ENCODE measurements at places on chromosomes 16 and 17.

- no peak for DNase-seq
Measured at GRCh38 chr17:47292206-47292605, 31.5 kb upstream of the EFCAB13 start.

DNA sequence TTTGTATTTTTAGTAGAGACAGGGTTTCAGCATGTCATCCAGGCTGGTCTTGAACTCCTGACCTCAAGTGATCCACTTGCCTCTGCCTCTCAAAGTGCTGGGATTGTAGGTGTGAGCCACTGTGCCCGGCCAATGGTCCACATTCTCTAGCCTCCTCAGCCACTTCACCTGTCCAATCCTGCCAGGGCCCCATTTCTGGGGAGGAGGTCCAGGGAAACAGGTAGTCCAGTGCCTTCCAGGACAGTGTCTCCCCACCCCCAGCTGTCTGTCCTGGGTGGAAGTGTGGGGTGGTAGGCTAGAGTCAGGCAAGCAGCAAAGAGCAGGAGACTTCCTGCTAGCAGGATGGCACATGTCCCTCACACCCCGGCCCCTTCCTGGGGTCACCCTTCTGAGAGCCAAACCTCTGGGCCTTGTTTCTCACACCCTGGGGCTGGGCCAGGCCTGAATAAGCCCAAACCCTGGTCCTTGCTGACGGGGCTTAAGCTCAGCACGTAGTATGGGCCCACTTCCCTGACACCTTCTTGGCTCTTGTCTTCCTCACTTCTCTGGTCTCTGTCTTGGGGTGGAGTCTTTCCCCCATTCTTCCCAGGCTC is 5.0 kb downstream of the FHOD1 start:
- DNase-seq, result no peak

GRCh38 chr16:90031186-90031930 is 12.1 kb upstream of the DBNDD1 start:
- DNase-seq, result no peak

GRCh38 chr16:52446080-52446479 is 100.9 kb downstream of the TOX3 start:
- DNase-seq, result no peak

DNA sequence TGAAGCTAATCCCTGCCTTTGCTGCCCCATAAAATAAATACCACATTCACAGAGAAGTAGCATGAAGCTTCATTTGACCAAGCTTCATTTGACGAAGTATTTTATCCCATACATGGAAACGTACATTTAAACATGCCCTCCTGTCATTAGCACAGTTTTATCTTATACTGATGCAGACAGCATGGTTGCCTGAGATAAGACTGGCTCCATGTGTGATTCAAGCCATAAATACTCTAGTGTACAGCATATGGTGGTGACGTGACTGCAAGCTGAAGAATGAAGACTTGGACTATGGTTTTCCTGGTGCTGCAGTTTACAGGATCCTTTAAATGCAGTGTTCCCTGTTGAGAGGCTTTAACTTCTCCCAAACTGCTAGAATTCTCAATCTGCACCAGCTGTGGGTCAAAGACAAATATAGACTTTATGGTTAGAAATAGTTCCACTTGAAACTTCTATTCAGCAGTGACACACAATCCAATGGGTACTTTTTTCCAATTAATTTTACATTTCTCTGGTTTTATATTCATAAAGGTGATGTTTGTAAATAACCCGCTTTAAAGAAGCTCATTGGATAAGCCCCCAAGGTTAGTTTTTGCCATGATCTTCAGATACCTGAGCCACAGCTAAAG is 64.9 kb downstream of the CYB561 start:
- DNase-seq, result no peak

DNA sequence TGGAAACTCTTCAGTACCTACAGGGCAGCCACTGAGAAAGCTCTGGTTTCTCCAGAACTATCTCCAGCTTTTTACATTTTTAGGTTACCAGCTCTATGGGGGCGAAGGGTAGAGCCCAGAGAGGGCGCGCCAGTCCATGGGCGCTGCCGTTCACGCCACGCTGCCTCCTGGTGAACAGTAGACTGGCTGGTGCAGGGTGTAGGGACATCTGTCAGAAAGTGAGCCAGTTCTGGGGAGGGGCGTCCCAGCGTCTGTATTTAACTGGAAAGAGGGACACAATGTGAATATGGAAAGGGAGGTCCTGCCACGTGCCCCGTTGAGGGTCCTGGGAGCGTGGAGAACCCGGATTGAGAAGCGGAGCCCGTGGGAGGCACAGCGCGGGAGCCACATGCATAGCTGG is 16.4 kb upstream of the CLEC18A start:
- DNase-seq, result no peak

DNA sequence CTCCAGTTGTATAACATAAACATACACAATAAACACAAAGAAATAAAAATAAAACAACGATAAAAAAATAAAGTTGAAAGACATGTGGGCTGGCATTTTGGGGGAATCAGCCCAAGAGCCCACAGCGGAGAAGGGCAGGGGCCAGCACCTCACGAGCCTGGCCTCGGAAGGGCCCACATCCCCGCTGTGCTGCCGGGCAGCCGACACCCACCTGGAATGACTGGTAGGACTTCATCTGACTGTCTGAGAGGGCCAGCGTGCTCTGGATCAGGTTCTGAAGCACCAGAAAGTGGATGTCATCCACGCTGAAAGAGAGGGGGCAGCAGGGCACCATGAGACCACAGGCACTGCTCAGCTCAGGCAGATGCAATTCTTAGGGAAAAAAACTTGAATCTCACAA is 73.5 kb downstream of the GTF3C1 start:
- no peak for DNase-seq

GRCh38 chr17:563616-564015 is 151.0 kb downstream of the VPS53 start:
- no peak for DNase-seq

DNA sequence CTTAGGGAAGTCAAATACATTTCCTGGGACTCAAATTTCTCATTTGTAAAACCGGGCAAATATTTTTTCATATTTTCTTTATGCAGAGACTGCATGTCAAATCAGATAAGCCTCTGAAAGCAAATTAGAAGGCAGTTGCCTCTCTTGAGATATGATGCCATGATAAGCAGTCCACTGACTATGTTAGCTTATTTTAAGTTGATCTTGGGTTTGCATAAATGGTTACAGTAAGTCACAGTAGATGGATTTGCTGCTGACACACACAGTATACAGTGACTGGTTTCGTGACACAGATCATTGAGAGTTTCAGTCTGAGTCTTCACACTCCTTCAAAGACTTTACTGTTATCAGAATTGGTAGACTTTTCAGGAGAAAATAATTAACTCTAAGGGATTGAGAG is 927.6 kb upstream of the CDH8 start:
- no peak for DNase-seq

DNA sequence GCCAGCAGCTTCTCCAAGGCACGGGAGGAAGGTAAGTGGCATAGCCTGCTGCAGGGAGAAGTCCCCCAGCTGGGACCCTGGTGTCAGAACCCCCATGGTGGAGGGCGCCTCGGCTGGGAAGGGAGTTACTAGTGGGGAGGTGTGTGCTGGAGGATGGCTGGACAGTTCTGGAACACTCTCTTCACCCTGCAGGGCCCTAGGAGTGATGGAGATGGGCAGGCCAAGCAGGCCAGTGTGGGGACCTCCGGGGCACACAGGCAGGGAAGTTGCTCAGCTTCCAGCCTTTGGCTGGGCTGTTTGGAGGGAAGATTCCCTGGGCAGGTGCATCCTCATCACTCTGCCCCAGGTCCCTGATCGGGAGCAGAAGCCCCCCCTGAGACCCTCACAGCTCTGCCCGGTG is 696 bp downstream of the C17orf99 start:
- no peak for DNase-seq

GRCh38 chr17:39270923-39271322 is 45.2 kb upstream of the STAC2 start:
- DNase-seq, result peak; percentile 27

DNA sequence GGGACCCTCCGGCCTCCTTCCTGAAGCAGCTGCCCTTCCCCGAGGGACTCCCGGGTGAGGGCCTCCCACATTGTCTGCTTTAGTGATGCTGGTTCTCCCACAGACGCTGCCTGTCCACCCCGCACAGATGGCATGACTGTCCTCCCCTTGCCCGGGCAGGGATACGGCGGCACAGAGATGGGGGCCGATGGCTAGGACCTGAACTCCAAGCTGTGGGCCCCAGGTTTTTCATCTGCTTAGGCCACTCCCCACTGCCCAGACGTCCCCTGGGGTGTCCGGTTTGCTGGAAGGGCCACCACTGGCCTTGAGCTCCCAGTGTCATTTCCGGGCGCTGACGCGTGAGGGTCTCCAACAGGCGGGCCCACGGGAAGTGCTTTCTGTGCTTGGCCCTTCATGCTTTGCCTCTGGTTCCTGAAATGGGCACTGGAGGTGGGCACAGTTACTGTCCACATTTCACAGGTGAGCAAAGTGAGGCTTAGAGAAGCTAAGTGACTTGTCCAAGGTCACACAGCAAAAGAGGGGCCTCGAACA is 87.4 kb upstream of the CBX4 start:
- no peak for DNase-seq

GRCh38 chr17:57636985-57637665 is 108.0 kb downstream of the CCDC182 start:
- DNase-seq, result no peak

- DNase-seq, result no peak
Measured at GRCh38 chr17:28471531-28472342, 1.7 kb upstream of the SLC13A2 start.

GRCh38 chr17:58052945-58053715 is 30.1 kb upstream of the DYNLL2 start:
- DNase-seq, result no peak

GRCh38 chr16:82281544-82281943 is 111.5 kb upstream of the MPHOSPH6 start:
- DNase-seq, result no peak

DNA sequence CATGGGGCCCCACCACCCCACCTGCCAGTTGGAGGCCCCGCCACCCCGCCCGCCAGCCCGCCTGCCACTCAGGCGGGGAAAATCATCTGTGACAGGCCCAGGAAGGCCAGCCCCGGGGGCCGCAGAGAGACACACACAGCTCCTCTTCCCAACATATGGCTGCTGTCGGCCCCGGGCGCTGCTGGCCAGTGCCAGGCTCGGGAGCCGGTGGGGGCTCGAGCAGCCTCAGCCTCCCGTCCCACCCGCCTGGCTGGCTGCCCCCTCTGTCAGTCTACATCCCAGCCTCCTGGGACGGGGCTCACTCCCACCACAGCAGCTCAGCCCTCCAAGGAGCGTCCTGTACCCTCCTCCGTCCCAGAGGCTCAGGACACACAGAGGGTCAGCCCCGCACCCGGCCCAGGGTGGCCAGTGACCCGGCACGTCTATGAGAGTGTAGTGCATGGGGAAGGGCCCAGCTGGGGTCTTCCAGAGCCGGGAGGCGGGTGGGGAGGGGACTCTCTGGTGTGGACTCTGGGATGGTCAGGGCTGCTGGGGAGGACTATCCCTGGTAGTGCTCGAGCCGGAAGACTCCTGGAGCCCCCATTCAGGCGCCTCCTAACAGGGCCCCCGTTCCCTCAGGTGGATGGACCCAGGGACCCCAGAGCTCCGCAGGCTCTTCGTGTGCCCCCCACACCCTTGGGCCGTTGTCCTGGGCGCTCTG is 3.6 kb upstream of the PRR35 start:
- no peak for DNase-seq

DNA sequence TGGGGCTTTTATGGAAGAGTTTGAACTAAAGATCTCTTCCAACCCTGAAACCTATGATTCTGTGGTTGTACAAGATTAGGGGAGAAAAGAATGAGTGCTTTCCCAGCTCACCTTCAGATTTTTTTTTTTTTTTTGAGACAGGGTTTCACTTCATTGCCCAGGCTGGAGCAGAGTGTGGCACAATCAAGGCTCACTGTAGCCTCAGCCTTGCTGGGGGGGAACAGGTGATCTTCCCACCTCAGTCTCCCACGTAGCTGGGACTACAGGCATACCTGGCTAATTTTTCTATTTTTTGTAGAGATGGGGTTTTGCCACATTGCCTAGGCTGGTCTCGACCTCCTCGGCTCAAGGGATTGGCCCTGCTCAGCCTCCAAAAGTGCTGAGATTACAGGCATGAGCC is 21.8 kb upstream of the ITGB3 start:
- DNase-seq, result no peak

- no peak for DNase-seq
Measured at GRCh38 chr16:66899310-66899944, 19.1 kb downstream of the PDP2 start.

- no peak for DNase-seq
Measured at GRCh38 chr17:19302791-19303331, 59.7 kb downstream of the B9D1 start.

DNA sequence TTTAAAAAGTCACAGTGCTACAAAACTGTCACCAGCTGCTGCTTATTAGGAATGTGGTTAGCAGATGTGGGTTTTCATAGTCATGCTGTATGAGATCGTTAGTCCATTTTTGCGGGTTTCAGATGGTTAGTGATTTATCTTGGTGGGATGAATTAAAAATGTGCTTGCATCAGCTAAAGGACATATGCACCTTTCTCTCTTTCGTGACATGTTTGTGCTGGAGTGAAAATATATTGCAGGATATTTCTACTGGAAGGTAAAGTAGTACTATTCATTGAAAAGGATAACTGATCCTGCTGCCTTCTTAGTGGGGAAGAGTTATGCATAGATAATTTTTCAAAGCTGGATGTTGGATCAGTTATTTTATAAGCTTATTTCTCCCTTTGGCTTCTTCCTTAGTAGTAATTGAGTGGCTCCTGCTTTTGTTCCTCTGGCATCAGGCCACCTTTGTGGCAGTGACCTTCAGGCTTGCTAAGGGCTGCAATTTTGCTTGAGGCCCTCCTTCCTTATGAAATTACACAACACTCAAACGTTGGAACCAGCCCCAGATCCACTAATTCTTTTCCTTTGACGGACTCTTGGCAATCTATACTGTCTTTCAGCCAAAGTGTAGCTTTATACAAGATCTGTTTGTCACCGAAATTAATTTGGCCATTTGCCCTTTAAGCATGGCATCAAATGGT is 7.5 kb upstream of the SNTB2 start:
- no peak for DNase-seq

DNA sequence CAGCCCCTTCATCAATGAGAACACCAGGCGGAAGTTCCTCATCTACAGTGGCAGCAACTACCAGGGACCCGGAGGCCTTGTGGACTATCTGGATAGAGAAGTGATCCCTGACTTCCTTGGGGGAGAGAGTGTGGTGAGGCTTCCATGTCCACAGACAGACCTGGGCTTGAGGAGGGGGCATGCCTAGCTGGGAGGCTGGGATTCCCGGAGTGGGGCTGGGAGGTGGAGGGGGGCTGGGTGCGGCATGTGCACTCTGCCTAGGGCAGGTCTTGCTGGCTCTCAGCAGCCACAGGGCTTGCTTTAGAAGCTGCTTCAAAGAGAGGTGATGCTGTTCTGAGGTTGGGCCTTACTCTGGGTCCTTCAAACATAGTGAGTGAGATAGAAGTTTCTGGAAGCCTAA is 27.8 kb downstream of the NAGPA start:
- DNase-seq, result no peak

DNA sequence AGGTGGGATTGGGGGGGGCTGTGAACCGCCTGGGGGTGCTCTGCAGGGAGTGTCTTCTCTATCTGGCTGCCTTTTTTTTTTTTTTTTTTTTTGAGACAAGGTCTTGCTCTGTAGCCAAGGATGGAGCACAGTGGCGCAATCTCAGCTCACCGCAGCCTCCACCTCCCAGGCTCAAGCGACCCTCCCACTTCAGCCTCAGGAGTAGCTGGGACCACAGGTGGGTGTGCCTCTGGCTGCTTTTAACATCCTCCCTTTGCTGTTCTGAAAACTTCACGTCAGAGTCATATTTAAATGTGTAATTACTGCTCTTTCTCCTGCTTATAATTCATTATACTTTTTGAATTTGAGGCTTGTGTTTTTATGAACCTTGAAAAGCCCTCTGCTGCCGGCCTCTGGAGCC is 78.4 kb downstream of the ZNF778 start:
- no peak for DNase-seq
